A673 (cell line): ENCODE measurements at places on chromosomes 7 and 10.

DNA sequence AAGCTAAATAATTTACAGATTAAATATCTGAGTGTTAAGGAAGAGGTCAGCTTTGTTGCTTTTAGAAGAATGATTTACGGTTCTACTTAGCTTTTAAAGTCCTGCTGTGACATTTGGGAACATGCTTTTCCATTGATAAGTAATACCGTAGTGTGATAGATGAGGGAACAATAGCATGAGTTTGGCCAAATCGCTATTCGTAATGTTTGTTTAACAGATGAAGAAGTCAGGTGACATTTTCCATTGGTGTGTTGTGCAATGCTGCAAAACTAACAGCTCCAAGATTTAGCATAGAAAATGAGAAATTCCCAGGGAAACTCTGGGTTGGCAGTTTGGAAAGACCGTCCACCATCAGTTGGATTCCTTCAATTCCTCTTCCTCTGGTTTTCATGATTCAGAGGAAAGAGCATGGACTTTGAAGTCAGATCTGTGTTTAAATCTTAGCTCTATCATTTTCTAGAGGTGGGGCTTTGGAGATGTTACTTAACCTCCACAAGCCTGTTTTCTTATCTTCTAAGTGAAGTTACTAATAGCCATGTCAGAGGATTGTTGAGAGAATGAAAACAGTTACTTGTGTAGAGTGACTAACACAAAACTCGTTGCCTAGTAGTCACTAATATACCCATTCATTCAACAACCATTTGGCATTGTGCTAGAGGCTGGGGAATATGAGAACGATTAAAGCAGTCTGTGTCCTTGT is 140.4 kb upstream of the BMPER start:
- DNase-seq, result no peak

DNA sequence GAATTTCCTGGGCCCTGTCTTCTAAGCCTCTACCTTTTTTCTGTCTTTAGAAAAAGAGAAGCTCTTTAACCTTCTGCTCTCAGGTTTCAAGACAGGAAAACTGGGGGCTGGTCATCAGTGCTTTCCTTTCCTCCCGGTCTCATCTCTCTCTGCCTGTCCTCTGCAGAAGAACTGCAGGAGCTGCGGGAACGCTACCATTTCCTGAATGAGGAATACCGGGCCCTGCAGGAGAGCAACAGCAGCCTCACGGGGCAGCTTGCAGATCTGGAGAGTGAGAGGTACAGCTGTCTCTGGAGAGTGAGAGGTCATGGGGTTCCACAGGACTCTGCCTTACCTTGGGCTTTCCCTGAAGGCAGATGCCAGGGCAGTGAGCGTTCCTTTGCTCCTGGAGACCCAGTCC is 12.7 kb downstream of the CCDC136 start:
- no peak for DNase-seq

DNA sequence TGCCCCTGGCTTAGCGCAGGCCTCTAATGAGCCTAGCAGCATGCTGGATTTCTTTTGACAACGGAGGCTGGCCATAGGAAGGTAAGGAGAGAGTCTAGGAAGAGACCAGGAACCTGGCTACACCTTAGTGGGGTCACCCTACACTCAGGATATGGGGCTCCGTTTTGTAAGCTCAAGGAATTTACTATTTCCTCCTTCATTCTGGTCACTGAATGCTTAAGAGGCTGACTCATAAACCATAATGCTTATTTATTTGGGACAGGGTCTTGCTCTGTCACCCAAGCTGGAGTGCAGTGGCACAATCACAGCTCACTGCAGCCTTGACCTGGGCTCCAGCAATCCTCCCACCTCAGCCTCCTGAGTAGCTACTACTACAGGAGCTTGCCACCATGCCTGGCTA is 38.4 kb downstream of the CARD11 start:
- no peak for DNase-seq

- DNase-seq, result no peak
Measured at GRCh38 chr7:96331775-96332174, 9.9 kb upstream of the SLC25A13 start.

- DNase-seq, result no peak
Measured at GRCh38 chr7:68730194-68730593, 868.1 kb upstream of the AUTS2 start.

DNA sequence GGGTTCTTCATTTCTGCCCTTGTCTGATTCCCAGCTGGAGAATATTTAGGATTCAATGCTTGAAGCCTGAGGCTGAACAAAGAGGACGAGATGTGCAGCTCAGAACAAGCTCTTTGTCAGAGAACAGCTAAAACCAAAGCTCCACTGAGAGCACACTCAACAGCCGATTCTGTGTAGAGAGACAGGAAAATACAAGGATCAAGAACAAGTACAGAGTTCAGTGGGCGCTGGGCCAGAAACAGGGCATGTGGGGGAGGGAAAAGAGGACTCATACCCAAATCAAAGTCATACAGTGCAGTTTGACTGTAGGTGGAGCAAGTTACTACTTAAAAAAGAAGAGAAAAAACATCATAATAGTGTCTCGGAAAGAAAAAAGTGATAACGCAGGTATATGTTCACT is at the start of gene AGMO:
Gene AGMO, minus strand, starts transcription at position 181 of the 400 bp plus-strand sequence.
- DNase-seq, result peak; percentile 45

- peak; percentile 61 for DNase-seq
Measured at GRCh38 chr10:103273041-103273441, 3.9 kb upstream of the INA start.

- DNase-seq, result no peak
Measured at GRCh38 chr7:19284596-19285300, 139.5 kb upstream of the FERD3L start.

DNA sequence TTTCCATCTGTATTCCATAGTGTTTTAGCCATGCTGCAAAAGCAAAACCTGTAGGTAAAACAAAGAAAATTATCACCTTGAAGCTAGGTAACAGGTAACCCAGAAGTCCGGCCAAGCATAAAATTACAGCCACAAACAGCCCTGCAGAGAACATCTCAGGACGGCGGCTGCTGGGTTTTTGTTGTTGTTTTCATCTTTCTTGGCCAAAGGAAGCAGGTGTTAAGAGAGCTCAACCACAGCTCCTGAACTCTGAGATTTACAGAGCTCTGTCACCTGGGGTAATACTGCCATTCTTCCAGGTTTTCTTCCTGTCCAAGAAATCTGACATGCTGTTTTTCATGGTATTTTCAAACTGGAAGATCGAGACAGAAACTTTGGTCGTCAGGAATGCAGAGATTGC is 847 bp upstream of the SCIN start:
- DNase-seq, result no peak

DNA sequence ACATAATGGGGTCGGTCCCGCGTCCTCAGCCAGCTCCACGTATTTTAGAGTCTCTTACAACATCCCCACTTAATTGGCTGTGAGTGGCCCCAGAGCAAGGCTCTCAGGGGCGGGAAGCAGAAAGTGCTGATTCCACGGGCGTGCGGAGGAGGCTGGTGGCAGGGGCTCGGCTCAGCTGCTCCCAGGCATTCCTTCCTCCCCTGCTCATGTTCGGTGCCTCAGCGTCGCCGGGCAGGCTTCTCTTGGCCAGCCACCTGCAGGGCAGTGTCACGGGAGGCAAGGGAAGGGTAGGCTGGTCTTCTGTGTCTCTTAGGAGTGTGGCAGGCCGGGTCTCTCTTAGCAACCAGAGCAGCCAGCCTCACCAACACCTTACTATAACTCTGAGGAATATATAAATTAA is 33.8 kb downstream of the IL15RA start:
- no peak for DNase-seq

DNA sequence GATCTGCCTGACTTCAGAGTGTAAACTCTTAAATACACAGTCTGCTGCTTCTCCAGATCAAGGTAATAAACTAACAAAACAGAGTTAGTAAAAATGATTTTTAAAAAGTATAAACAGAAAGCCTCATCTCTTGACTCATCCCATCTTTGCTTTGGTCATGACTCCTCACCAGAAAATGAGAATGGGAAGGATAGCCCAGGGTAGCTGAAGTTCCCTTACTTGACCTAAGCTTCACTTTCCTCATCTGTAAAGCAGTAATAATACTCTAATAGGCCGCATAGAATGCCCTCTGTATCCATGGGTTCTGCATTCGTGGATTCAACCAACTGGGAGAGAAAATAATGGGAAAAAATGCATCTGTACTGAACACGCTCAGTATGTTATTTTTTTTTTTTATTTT is 11.3 kb upstream of the SLC25A28 start:
- DNase-seq, result no peak

DNA sequence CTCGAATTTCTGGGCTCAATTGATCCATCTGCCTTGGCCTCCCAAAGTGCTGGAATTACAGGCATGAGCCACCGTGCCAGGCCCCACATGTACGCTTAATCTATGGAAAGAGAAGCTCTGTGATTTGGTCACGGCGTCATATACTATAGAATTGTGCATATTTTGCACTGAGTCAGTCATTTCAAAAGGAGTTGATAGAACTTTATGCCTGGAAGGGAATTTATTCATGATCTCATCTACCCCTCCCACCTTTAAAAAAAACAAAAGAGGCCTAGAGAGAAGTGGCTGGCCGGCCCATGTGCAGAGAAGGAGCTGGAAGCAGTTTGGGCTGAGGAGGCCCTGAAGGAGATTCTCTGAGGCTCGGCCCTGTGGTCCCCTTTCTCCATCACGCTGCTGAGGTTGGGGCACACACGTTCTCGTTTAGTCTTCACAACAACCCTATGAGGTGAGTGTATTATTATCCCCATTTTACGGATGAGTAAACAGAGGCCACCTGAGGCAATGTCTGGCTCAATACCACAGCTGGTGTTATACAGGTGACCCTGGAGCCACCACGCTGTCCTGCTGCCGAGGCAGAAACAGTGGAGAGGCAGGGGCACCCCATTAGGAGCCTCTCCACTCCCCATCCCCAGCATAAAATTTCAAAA is 47.2 kb upstream of the ZRANB1 start:
- no peak for DNase-seq

GRCh38 chr10:31213959-31214358 is 105.1 kb upstream of the ZEB1 start:
- DNase-seq, result no peak

DNA sequence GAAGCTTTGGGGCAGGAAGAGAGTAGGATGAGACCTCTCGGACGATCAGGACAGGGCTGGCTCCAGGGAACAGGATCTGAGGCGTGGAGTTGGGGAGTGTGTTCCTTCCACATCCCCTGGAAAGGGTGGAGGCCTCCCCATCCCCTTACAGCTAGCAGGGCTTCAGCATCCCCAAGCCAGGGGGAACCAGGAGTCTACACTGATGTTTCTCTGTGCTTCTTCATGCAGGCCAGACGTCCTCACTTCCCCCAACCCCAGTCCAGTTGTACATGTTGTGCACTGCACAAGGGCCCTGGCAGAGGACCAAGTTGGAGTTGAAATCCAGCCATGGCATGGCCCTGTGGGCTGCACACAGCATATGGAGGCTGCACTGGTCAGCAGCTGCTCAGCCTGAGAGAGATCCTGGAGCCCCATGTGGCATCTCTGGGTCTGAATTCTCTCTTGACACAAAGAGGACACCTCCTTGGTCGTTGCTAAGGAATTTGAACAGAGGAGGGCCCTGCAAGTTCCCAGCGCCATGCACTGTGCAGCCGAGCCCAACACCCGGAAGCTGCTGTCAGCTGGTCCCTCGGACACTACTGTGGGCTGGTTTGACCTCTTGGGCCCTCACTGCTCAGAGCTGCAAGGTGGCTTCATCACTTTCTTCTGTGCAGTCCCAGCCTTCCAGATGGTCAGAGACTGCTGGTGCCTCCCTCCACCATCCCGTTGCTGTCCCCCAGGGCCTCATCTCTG is 181.1 kb downstream of the DNAJB6 start:
- no peak for DNase-seq

DNA sequence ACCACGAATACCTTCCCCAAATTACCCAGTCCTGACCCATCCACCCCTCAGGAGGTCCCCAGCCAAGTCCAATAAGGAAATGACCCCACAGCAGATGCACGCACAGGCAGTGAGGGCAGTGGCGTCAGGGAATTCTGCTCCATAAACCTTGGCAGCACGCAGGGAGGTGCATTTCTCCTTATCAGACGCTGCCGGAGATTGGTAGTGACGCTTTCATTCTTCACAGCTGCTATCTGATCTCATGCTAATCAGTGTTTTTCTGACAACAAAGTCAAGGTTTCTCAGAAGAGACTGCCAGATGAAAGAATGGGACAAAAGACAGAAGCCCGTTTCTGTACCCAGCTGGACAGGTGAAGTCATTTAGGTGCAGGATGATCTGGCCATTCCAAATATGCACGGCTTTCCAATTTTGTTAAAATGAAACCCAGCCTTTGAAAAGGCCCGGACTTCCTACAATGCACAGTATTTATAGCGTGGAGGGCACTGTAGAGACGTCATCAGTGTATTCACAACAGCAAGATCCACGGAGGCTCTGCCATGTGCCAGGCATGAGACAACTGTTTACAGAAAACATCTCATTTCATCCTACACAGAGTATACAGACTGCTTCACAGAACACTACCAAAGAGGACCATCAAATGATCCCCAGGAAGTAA is 35.3 kb downstream of the DIP2C start:
- no peak for DNase-seq

GRCh38 chr7:100127866-100128636 is 1.3 kb downstream of the MBLAC1 start:
- peak; percentile 39 for DNase-seq

GRCh38 chr10:122446668-122447423 is 7.6 kb upstream of the ARMS2 start:
- DNase-seq, result peak; percentile 81

- DNase-seq, result no peak
Measured at GRCh38 chr10:99952799-99953198, 56.9 kb downstream of the DNMBP start.

GRCh38 chr10:103781329-103782061 is 73.9 kb downstream of the SH3PXD2A start:
- DNase-seq, result peak; percentile 63

GRCh38 chr10:1633783-1634182 is 103.5 kb downstream of the ADARB2 start:
- no peak for DNase-seq

DNA sequence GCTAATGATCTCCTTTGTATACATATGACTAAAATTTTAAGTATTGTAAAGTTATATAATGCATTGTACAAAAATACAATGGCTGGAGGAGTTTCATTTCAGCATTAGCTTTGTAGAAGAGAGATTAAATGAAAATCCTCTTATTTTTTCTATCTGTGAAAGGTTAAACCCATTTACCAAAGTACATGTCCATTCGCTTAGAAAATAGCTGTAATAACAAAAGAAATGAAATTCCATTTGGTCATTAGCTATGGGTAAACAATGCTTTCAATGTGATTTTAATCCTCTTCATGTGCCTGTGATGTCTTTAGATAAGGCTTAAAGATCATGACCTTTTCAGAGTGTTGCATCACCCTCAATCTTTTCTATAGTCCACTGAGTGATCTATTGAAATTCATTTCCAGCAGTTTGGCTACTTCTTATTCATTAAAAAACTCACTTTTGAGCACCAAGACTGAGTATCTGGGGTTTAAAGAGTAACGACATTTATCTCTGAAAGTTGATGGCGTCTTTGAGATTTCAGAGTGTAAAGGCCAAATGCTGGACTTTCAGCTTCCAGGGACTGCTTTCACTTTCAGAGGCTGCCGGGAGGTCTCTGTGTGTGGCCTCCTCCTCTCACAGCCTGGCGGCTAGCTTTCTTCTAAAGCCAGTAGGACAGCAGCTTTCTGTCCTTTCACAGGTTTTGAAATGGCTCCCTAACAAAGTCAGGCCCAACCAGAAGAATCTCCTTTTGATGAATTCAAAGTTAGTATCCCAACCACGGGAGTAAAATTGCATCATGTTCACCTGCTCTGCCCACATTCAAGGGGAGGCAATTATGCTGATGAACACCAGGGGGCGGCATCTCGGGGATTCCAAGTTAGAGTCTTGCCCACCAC is 701.4 kb upstream of the COBL start:
- peak; percentile 1 for DNase-seq
